ENCODE measurements at places on chromosomes 12 and 14. TPM values are rescaled to one million over a fixed set of nuclear protein-coding genes. Genes with fewer than 3 reads are reported as not detected.

DNA sequence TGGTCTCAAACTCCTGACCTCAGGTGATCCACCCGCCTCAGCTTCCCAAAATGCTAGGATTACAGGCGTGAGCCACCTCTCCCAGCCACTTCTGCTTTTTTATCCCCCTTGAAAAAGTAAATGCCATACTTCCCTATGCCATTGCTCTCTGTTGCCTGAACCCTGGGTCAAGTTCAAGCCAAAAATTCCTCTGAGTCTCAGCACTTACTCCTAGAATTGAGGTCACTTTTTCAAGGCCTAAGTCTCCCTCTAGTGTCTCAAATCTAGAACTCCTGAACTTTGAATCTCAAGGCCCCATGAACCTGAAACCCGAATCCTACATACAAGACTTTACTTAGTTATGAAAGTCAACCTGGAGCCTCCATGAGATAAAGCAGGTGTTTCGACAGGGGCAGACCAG, 1.4 kb upstream of the APOBEC1 start:
- no peak for DNase-seq

DNA sequence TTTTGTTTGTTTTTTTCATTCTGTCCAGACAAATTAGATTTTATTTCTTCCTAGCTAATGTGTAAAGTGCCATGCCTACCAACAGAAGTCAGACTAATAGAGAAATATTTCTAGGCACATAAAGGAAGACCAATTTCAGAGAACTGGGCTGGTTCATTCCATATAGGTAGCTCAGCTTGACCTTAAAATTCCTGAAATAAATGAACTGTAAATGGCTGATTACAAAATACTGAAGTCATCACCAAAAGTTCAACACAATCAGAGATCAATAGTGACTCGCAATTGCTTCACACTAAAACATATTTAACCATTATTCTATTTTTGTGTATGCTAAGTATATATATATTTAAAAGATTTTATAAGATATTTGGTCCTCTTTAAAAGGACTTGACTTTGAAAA, 34.2 kb downstream of the PTPRB start:
- DNase-seq = no peak

GRCh38 chr12:96368233-96368632, 32.0 kb downstream of the CDK17 start:
- DNase-seq = no peak

- no peak for DNase-seq
Measured at GRCh38 chr14:62280366-62280765, 518.1 kb downstream of the SNAPC1 start.

- DNase-seq = no peak
Measured at GRCh38 chr14:95478309-95478708, 38.1 kb downstream of the SYNE3 start.

GPRC5A gene
- not detected for total RNA-seq

TAS2R20 gene
- 1.5 TPM for total RNA-seq

MLH3 gene
- total RNA-seq = 16.2 TPM

KRT6C gene
- total RNA-seq = not detected

Data from activated CD8-positive, alpha-beta memory T cell treated with anti-CD3 and anti-CD28 coated beads, Interleukin-2, amount 10 ng/mL, durations not matched to agents 7 days and 5 days (primary cell).